ENCODE measurements at places on chromosomes 4 and X.

DNA sequence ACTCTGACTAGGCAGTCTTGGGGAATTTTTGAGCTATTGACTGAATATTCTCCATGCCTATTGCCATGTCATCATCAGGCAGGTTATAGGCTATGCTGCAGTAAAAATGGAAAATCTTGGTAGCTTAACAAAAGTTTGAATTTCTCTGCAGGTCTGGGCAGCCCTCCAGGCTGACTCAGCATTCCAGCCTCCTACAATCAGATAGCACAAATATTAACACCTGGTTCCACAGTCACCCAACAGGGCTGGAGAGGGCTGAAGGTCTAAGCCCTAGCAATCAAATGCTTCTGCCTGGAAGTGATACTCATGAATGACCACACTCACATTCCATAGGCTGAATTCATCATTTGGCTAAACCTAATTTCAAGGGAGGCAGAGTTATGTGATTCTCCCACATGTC lies 9.6 kb upstream of the PPP3CA start:
- peak; percentile 32 for DNase-seq

DNA sequence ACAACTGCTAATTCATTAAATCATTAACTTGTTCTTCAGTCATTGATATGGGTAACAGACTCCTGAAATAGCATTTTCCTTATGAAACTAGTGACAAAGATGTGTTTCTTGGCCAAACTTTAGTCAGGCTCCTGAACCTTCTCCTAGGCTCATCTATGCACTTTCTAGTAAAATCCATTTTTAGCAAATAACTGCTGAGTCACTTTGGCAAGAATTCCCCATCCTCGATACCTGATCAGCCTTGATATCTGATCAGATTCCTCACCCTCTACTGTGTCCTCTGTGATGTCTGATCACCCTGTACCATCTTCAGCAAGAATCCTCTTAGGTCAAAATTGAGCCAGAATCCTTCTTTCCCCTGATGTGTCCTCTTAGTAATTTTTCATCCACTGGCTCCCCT lies 161.2 kb upstream of the TAPT1 start:
- DNase-seq = no peak

DNA sequence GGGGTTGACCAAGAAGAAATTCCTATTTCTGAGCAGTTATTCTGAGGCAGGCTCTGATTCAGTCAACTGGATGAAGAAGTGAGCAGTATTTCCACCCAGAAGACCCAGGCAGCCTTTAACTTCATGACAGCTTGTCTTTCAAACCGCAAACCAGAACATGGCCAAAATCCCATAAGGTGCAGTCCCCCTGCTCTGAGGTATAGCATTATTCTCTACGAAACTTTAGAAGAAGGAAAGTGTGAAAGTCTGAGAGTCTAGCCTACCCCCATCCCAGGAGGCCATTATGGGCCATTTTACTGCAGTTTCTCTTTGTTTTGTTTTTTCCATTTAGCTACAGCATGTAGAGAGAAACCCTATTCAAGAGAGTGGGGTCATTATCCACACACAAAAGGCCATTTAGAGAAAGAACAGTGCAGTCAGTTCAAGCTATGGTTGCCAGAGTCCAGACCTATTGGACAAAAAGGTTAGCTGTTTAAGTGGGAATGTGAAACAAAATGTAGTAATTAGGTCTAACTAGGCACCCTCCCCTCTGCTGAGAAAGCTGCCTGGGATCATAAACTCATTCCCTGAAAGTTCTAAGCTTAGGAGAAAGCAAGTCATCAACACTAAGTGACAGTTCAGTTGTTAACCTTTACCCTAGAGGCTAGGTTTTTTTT lies 52.1 kb upstream of the RASGEF1B start:
- peak; percentile 39 for DNase-seq

GRCh38 chrX:80766916-80767315 lies 42.8 kb downstream of the BRWD3 start:
- DNase-seq = no peak

GRCh38 chr4:120236873-120237272 lies 170.2 kb upstream of the MAD2L1 start:
- DNase-seq = no peak

GRCh38 chrX:103170216-103170615 lies 44.7 kb upstream of the BEX4 start:
- DNase-seq = no peak

DNA sequence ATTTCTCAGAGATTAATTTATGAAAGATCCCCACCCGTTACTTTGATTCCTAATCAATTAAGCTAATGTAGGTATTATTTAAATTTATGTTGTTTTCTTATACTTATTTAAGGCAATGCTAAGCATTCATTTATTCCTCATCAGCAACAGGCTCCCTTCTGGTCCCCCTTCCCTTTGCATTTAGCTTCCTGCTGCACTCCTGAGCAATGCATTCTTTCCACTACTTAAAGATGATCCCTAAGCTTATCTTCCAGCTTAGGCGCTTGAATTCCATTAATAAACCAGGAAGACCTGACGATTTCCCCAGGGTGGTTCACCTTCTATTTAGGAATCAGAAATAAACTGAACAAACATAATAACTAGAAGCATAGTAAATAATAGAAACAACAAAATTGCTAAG lies 1003.1 kb downstream of the FSTL5 start:
- DNase-seq = no peak

DNA sequence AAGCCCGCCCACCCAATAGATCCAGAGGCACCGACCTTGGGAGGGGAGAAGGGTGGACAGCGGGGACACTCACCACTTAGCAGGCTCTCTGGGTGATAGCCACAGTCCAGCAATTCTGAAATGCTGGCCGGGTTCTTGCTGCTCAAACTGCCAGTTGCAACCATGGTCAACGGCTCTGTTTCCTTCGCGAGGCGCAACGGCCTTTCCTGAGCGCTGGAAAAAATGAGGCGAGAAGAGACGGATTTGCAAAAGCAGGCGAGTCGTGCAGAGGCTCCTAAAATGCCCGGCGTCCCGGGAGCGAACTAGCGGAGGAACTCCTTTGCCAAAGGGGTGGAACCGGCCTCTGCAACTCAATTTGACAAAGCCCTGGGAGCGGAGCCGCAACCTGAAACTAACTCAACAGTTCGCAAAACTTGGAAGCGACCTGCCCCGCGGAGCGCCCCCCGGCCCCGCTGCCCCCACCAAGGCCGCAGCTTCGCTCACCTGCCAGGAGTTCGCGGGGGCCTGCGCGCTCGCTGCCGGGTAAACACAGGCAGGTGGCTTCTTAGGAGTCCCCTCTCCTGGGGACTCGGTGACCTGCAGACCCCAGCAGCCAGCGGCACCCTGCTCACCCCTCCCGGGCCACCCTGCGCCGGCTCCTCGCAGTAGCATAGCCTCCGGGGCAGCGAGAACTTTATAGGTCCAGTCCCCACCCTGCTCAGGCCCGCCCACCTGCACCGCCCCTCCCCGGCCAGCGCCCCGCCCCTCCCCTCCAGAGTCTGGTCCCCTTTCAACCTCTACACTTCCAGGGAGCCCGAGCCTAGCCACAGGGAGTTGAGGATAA lies at the start of gene DDIT4L:
TSS of gene DDIT4L (minus strand) at position 649 of the 823 bp plus-strand sequence. CDS start at position 164, 485 bp downstream.
- peak; percentile 29 for DNase-seq

DNA sequence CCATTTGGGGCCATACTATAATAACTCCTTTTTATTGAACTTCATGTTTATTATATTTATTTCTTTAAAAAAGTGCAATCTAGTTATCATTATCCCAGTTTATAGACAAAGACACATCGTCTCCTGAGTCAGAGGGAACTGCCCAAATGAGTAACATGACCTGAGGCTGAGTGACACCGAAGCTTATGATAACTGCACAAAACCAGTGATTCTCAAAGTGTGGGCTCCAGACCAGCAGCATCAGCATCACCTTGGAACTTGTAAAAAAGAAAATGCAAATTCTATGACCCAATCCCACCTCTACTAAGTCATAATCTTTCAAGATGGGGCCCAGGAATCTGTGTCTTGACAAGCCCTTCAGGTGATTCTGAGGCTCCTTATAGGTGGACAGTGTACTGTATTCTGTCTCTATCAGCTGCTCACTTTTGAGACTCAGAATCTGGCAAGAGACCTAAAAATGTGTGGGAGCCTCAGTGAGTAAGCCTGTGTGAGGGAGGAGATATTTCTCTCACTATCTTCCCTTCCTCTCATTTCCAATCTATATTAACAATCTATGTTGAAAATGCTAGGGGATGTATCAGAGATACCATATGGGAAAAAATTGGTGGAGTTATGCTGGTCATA lies 147.0 kb downstream of the PACRGL start:
- DNase-seq = no peak

DNA sequence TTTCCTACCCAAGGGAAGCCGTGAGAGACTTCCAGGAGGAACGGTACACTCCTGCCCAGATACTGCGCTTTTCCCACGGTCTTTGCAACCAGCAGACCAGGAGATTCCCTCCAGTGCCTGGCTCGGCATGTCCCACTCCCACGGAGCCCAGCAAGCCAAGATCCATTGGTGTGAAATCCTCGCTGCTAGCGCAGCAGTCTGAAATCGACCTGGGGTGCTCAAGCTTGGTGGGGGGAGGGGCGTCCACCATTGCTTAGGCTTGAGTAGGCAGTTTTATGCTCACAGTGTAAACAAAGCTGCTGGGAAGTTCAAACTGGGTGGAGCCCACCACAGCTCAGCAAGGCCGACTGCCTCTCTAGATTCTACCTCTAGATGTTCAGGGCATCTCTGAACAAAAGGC lies 284.8 kb upstream of the FGF13 start:
- DNase-seq = no peak

GRCh38 chrX:50202539-50202938 lies 1.7 kb upstream of the AKAP4 start:
- DNase-seq = no peak

- DNase-seq = peak; percentile 91
These were observed 126.0 kb upstream of the ENPP6 start for GRCh38 chr4:184343502-184344177.

- DNase-seq = no peak
These were observed 133.3 kb downstream of the COL25A1 start for GRCh38 chr4:109169170-109169569.

GRCh38 chr4:172050911-172051310 lies 237.7 kb downstream of the GALNTL6 start:
- no peak for DNase-seq

DNA sequence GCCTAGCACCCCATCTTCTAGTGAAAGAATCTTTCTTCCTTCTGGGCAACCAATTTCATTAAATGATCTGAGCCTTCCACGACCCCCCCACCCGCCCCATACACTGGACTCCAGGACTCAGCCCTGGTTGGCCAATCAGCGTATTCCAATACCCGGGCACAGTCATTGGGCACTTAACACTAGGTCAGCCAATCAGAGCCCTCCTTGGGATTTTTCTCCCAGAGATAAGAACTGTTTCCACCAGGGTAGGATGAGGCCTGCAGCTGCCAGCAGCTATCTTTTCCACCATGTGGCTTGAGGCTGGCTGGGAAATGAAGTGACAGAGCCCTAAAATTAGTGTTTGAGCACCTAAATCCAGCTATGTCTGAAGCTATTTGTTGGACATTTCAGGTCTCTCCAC lies 418.8 kb downstream of the BCOR start:
- DNase-seq = no peak

DNA sequence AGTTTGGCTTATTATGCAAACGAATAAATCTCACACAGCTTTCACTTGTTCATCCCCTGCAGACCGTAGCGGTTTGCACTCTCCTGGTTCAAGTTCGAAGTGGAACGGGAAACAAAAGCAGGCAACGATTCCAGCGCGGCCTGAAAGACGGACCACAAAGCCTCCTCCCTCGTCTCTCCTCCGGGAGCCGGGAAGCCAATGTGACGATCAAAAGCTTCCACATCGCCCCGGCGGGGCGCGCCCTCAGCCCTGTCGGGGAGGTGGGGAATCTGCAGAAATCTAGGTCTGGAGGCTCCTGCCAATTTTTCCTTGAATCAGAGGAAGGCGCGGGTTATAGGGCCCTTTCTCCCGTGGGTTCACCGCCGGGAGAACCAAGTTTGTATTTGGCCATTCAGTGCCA lies 16.9 kb upstream of the ZIC3 start:
- no peak for DNase-seq

DNA sequence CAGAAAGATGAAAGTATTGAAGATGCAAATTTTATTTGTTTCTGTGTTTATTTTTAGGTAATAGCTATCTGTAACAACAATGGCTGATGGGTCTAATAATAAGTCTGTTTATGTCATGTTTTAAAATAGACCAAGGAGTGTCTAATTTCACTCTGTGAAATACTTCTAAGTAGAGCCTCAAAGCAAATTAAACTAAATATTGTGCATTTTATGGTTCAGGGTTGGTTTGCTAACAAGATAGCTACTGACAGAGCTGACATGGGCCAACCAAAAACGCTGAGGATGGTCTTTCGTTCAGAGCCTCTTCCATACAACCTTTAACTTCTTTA lies 437.6 kb upstream of the CTSO start:
- no peak for DNase-seq

GRCh38 chr4:52822583-52822971 lies 39.5 kb upstream of the RASL11B start:
- no peak for DNase-seq

DNA sequence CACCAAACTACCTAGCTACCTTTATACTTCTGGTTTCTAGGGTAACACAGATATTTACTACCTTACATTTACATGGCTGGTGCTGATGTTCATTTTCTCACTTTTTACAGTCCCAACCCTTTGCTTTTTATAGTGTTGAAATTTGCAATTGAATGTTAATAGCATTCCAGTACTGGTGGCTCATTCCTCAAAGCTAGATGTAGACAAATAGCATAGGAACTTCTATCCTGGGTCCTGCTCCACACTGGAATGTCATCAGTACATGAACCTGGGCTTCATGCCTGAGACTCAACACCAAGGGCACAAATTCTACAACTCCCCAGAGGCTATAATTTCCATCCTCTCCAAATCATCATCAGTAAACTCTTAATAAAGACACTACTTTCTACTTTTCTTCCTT lies 10.3 kb upstream of the TRMT2B start:
- no peak for DNase-seq

DNA sequence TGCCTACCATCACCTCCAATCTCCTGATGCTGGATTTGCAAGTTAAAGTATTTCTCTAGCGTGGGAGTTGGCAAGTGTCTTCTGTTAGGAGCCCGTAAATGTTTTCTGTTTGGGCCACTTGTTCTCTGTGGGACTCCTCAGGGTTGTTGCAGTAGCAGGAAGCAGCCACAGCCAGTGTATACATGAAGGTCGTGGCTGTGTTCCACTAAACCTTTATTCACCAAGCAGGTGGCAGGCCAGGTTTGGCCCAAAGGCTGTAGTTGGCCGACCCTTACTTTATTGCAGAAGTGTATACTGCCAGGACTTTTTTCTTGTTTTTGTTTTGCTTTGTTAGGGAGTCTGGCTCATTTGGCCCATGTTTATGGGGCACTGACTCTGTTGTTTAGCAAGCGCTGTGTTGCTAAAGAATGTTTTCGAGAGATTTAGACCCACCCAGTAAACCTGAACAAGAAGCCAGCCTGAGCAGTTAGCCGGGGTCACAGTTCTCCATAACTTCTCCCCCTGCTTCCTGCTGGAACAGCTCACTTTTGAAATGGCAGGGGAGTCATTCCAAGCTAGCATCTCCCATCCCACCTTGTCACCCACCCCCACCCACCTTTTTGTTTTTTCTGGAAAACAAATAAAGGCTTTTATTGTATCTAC lies 58.8 kb downstream of the SHROOM2 start:
- DNase-seq = no peak

- peak; percentile 27 for DNase-seq
These were observed 250.4 kb upstream of the JADE1 start for GRCh38 chr4:128558896-128559679.

GRCh38 chrX:2474280-2474962 lies 26.4 kb downstream of the DHRSX start:
- no peak for DNase-seq

- no peak for DNase-seq
These were observed 220.7 kb upstream of the CASK start for GRCh38 chrX:42143866-42144592.
